ENCODE measurements at places on chromosomes 7 and 10.

DNA sequence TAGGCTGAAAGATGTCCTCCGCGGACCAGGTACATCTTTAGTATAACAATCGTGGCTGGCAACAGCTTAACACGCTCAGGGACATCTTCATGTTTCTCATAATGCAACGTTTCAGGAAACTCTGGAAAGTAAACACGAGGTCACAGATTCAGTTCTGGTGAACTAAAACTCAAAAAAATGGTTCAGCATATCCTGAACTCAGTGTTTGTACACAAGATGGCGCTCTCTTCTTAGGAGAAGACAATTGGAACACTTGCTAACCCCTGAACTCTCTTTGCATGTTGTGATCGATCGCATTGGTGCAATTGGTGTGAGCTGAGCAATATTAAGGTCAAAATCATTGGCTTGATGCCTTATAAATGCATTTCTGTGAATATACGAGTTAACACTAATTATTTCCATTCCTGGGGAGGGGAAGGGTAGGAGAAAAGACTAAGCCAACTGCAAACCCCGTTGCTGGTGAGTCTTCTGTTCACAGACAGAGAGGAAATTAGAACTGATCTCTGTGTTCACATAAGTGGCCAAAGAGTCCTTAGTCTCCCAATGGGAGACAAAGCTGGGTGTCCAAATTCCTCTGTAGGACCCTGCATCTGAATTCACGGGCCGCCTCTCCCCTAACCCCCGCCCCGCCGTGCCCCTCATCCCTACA, 52.6 kb upstream of the FAM180A start:
- DNase-seq = peak; percentile 34

- no peak for DNase-seq
Measured at GRCh38 chr10:59090817-59091622, 85.4 kb upstream of the PHYHIPL start.

- DNase-seq = no peak
Measured at GRCh38 chr10:113241599-113242360, 291.7 kb downstream of the TCF7L2 start.

DNA sequence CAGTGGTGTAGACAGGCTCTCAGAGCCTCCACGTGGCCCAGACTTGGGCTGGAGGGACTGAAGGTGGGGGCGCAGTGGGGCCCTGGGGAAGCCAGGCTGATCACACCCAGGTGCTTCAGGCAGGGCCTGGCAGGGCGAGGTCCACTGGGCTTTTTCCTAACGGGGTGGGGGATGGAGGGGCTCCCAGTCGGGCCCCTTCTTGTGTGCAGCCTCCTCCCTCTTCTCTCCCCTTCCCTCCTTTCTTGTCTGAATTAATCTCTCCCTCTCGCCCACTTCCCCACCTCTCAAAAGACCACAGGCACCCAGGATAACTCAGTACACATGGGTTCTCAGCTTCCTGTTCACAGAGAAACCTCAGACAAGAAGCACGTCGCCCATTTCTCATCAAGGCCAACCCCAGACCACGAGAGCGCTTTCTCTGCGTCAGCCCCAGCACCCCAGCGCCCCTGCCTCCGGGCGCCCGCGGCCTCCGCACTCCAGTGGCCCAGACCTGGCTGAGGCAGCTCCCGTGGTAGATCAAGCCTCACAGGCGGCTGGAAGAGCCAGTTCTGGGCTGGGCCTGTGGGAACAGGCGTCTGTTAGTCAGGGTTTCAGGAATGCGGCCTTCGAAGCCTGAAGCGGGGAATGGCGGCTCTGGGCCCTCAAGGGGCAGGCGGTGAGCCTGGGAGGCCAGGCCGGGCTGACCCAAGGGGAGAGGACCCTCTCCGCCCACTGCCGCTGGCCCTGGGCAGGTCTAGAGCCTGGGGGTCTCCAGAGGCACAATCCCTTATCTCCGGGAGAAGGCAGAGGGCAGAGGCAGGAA, 50.6 kb downstream of the PWWP2B start:
- peak; percentile 18 for DNase-seq

DNA sequence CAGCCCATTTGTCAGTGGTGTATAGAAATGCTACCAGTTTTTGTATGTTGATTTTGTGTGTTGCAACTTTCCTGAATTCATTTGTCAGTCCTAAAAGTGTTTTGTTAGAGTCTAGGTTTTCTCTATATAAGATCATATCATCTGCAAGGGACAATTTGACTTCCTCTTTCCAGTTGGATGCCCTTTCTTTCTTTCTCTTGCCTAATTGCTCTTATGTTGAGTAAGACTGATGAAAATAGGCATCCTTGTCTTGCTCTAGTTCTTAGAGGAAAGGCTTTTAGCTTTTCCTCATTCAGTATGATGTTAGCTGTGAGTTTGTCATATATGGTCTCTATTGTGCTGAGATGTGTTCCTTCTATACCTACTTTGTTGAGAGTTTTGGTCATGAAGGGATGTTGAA, 161.7 kb upstream of the TPK1 start:
- no peak for DNase-seq

- peak; percentile 1 for DNase-seq
Measured at GRCh38 chr10:64394744-64395143, 873.5 kb downstream of the REEP3 start.

DNA sequence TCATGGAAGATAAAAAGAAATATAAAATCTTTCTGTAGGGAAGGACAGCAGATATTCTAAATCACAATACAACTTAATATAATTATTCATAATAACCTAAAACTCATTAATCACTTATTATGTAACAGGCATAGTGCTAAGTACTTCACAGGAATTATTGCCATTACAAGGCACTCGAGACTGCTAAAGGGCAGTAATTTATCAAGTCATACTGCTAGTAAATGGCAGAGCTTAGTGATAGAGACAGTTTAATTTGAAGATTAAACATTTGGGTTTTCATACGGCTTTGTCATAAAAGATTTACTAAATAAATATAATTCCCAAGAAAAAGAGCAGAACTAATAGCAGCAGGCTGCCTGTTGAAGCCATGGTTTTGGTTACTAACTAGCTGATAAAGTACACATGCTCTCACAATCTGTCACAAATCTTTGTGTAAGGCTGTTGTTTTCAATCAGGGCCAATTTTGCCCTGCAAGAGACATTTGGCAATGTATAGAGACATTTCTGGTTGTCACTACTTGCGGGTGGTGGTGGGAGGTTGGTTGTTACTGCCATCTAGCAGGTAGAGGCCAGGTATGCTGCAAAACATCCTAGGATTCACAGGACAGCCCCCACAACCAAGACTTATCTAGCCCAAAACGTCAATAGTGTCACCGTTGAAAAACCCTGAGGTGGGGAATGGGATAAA, 233.3 kb upstream of the CACNA2D1 start:
- DNase-seq = no peak

GRCh38 chr10:99276848-99277486, 41.3 kb upstream of the HPSE2 start:
- no peak for DNase-seq

DNA sequence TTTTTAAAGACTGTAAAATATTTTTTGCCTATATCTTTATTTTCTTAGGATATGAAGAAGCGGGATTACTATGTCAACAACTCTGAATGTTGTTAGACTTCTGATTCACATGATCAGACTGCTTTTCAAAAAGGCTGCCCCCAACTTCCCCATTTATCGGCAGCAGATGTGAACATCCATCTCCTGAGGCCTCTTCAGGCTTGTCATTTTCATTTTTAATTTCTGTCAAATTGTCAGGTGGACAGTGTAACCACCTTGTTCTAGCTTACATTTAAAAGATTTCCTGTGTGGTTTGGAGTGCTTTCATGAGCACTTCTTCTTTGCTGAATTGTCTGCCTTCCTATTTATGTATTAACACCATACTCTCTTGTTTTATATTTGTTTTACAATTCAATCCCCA, 78.8 kb upstream of the GSDME start:
- DNase-seq = no peak

DNA sequence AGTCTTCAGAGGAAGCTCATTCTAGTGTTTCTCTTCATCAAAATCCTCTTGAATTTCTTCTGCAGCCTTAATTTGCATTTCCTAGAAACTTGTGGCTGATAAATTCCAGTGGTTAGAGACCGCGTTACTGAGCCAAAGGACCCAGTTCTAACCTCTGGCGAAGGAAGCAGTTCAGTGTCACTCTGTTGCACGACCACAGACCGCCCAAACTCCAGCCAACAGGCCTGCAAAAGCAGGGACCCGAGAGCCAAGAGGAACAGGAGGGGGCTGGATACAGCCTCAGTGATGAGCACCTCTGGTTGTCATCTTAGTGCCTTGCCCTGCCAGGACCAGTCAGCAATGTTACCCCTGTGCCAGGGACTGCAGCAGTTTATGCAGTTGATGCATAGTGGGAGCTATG, 70.0 kb downstream of the AFAP1L2 start:
- DNase-seq = no peak

- no peak for DNase-seq
Measured at GRCh38 chr10:49655099-49655498, 24.4 kb upstream of the C10orf53 start.

DNA sequence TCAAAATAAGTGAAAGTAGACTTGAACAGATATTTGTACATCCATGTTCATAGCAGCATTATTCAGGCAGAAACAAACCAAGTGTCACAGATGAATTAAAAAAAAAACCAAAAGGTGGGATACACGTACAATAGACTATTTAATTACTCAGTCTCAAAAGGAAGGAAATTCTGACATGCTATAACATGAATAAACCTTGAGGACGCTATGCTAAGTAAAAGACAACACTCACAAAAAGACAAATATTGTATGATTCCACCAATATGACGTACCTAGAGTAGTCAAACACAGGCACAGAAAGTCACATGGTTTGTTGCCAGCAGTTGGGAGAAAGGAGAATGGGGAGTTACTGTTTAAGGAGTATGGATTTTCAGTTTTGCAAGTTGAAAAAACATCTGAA, 18.0 kb upstream of the CFAP70 start:
- no peak for DNase-seq

- DNase-seq = no peak
Measured at GRCh38 chr7:55100544-55101327, 81.9 kb downstream of the EGFR start.

DNA sequence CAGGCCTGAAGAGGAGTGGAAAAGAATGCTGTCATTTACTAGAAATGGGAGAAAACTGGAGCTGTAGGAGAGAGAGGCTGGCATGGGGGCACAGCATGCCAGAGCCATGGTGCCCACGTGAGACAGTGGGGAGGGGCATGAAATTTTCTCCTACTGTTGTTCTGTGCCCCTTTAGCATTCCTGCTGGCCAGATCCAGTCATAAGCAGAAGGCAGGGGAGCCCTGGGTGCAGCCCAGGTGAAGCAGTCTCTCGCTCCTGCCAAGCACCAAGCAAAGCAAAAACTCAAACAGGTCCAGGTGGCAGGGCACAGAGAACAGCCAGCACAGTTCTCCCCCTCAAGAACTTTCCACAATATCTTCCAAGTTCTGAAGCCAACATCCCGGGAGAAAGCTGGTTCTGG, 383.2 kb downstream of the TCERG1L start:
- DNase-seq = no peak

- no peak for DNase-seq
Measured at GRCh38 chr7:155694851-155695250, 50.4 kb downstream of the RBM33 start.

GRCh38 chr7:106450716-106451115, 165.9 kb upstream of the NAMPT start:
- DNase-seq = no peak

- no peak for DNase-seq
Measured at GRCh38 chr7:74020390-74020789, 7.6 kb upstream of the ELN start.

DNA sequence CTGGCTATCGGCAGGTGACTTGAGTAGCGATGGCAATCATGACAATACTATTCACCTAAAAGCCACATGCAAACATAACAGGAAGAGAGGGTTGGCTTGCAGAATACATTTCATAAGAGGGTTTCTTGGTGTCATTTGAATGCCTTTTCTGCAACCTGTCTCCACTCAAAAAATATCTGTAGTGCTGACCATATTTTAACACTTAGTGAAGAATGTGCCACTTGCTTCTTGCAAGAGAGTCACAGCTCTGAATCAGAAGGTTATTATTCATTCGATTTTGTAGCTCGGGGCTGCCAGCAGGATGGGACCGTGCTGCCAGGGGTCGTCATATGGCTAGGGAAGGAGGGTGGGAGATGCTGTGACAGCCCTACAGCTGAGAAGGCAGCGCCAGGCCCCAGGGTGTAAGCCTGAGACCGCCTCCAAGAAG, 152.0 kb upstream of the PITRM1 start:
- no peak for DNase-seq

DNA sequence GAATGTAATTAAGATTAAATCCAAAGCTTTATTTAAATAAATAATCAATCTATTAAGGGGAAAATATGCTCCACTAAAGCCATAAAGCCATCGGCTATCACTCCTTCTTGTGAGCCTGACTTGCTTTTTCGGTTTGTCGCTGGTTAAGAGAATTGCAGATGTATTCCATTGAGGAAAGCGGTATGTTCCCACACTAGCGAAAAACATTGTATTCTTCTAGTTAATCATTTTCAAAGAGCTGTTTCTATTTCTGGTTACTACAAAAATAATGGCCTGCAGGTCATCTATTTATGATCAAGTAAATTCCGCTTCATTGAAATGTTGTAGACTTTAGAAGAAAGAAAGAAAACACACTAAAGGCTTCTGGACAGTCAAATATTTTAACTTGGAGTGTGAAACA, 173.4 kb downstream of the CACNB2 start:
- DNase-seq = no peak

GRCh38 chr10:72085166-72085565, 3.2 kb downstream of the SPOCK2 start:
- DNase-seq = no peak

Measured in AG04450 (cell line).